ENCODE measurements at places on chromosomes 7 and 10.

DNA sequence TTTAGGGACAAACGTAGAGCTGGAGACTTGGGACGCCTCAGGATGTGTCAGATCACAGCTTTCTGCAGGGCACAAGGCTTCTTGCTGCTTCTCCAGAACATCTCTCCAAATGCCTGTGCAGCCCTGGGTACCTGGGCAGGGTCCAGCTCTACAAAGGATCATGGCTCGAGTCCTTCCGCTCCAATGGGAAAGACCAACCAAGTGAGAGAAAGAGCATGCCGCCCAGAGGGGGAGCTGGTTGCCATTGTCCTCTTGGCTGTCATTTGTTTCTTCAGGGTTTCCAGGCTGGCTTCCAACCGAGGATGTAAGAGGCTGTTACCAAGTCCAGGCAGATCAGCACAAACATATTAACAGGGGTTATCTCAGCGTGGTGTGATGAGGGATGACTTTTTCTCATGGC, 5.6 kb upstream of the LEP start:
- no peak for DNase-seq

DNA sequence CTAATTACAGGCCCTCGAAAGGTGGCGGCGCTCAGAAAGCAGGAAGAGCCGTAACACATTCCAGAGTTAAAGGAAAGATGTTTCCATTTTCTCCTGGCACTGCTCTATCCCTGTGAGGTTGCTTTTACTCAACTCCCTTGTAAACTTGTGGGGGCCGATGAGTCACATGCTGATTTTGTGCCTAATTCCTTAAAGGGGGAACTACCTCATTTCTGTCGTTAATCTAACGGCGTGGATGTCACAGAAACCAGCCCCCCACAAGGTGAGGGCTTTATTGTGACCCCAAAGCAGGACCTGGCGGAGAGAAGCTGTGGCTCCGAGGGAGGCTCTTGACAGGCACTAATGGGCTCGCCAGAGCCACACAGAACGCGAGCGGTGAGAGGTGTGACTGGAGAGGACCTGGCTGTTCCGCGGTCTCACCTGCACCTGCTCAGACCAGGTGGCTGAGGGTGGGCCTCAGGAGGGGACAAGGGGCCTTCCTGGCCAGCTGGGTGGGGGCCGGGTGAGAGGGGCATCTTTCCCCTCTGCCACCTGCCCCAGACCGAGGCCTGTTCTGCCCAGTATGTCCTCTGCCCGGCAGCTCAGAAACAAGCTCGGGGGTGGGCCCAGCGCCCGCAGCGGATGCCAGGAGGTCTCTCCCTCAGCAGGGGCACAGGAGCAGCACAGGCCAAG, 50.9 kb downstream of the CALML3 start:
- DNase-seq, result no peak

DNA sequence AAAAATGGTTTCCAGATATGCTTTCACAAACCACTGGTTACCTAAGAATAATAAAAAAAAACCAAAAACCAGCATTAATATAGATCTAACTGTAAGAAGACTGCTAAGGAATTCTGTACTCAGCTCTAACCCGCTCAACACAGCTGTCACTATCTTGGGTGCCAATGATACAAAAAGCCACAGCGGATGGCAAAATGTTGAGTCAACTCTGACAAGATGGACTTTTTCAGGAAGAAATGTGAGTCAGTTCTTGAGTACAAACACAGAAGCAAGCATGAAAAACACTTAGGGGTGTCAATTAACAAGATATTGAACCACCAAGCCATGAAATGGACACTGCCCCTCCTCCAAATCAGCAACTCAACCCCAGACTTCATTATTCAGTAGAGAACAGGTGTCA, 55.0 kb downstream of the CTTNBP2 start:
- DNase-seq, result no peak

- DNase-seq, result no peak
Measured at GRCh38 chr10:97584060-97584797, at the start of gene HOGA1. HOGA1 (plus strand) TSS chr10:97584389; CDS start chr10:97584704, 315 bp downstream.

- no peak for DNase-seq
Measured at GRCh38 chr10:61986788-61987492, 85.4 kb downstream of the ARID5B start.

GRCh38 chr7:27165089-27165995, at the start of gene HOXA9:
HOXA9 (minus strand) TSS chr7:27165537; CDS start chr7:27165457, 80 bp downstream.
- no peak for DNase-seq

DNA sequence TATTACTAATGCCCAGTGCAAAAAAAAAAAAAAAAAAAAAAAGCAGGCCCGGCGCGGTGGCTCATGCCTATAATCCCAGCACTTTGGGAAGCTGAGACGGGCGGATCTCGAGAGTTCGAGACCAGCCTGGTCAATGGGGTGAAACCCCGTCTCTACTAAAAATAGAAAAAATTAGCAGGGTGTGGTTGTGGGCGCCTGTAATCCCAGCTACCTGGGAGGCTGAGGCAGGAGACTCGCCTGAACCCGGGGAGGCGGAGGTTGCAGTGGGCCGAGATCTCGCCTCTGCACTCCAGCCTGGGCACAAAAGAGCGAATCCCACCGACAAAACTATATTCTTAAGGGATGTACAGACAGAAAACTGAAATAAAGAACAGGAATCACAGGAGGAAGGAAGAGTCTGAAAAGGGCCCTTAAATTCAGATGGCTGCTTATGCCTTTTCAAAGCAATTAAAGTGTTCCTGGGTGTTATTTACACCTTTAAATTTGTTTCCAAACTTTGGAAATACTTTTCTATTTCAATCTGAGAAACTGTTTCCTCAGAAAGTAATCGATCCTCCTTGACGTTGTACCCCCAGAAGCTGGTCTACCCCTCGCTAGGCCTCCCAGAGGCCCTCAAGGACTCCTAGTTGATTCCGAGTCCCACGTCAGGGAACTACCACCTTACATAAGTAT, 2.0 kb upstream of the KMT2E start:
- peak; percentile 8 for DNase-seq

DNA sequence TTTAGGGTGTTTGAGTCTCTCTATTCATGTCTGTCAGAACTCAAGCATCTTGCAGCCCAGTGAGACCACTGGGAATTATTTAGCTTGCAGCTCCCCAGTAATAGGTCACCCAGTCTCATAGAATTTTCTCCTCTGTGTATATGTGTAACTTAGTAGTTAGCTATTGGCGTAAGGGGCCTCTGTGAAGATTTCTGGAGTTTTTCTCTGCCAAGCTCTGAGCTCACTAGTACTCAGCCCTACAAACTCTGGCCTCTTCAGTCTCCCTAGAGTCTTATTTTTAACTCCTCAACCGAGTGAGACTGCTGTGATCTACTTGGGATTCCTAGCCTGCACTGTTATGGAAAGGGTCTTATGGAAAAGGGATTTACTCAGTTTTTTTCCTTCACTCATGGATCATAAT, 90.2 kb downstream of the PPP1R9A start:
- no peak for DNase-seq

- DNase-seq, result no peak
Measured at GRCh38 chr7:155192961-155193640, 104.6 kb upstream of the INSIG1 start.

DNA sequence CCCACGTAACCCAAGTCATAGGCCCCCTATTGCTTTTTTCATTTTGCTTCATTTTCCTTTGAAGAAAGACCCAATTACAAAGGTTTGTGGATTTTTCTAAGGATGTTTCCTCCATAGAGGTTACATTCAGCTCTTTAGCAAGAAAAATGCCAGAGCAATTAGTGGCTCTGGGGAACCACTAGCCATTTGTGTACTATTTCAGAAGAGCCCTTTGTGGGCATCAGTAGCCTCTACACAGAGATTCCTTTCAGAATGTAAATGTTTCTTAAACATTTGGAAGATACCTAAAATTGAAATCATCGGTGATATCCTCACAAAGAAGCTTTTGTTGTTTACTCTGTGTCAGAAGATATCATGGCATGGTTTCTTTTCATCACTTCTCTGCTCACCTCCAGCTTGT, 291.0 kb upstream of the KMT2E start:
- no peak for DNase-seq

DNA sequence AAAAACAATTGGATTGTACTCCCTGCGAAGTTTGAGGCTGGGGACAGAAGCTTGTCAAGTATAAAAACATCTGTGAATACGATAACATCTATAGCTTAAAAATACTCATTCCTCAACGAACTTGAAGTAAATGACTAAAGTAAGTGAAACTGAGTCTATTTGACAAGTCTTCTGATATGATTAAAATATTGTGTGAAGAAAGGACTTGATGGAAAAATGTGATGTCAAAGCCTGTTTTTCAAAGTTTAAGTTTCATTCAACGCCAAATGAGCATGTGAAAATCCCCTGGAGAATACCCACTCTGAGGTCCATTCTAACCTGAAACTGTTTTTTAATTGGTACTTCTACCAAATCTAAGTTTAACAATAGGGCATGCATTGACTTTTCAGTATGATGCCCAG, 122.3 kb upstream of the MDFIC start:
- DNase-seq, result no peak

GRCh38 chr7:73871163-73872011, 10.4 kb downstream of the TMEM270 start:
- DNase-seq, result no peak

DNA sequence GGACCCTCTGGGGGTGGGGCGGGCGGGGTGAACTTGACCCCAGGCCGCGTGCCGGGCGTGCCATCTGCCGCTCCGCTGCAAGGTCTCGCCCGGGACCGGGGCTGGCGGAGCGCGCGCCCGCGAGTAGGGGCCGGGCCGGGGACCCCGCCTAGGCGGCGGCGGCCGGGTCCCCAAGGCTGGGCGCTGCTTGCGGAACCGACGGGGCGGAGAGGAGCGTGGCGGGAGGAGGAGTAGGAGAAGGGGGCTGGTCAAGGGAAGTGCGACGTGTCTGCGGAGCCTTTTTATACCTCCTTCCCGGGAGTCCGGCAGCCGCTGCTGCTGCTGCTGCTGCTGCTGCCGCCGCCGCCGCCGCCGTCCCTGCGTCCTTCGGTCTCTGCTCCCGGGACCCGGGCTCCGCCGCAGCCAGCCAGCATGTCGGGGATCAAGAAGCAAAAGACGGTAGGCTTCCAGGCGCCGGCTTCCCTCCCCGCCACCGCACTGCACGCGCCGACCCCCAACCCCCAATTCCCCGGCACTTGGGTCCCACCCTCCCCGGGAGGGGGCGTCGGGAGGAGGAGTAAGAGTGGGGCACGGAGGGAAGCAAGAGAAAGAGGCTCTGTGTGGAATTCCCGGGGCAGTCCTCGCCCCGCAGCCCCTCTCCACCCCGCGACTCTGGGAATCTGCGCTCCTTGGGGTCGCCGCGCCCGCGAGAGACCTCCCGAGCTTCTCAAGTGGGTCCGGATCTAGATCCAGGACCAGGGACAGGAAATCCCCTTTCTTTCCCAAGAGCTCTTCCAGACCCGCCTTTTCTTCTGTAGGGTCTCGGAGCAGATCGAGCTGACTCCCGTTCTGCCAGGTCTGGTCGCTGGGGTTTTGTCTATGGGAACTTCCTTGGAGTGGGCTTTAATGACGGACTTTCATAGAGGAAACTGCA, at the start of gene PAPSS2:
Gene PAPSS2, plus strand, starts transcription at position 308 of the 913 bp plus-strand sequence. Its CDS starts 104 bp downstream, at position 412.
- no peak for DNase-seq

DNA sequence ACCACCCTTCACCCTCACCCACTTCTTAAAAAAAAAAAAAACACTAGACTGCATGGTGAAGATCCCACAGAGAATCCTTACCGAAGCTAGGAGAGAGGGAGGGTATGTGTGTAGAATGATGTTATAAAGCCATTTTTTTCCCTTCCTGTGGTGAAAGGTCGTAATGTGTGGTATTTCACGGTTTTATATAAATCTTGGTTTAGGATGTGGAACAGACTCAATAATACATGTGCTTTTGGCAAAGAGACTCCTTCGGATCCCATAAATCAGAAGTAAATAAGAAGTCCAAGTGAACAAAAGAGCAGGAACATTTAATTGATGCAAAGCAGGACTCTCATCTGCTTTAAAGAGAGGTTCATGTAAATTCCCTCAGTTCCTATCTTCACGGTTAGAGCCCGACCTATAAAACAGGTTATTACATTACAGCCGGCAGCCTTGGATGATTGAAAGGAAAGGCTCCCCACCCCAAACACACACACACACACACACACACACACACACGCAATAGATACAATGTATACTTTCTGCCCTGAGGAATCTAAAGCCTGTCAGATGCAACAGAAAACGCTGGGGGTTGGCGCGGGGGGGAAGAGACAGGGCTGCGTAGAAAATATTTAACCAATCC, 8.8 kb downstream of the DLX5 start:
- no peak for DNase-seq

DNA sequence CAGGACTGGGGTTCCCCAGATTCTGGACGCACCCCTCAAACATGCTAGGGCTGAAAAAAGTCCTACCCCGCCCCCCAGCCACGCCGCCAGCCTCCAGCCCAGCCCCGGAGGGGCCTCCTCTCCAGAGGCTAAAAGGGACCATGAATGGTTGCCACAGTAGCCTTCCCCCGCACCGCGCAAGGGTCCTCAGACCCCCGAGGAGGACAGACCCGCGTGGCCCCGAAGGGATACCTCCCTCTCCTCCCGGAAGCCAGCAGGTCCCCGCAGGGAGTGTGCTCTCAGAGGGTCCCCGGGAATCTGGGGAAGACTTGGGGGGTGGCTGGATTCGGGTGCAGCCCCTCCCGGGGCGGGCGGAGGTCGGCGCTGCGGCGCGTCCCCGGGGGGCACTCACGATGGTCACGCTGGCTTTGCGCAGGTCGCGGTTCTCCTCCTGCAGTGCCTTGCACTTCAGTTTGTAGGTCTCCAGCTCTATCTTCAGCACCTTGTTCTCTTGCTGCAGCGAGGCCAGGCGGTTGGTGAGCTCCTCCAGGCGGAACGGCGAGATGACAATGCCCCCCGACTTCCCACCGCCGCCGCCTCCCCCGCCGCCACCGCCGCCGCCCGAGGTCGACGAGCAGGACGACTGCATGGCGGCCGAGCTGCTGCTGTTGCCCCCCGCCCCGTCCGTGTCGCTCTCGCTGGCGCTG, 482 bp downstream of the CCDC6 start:
- no peak for DNase-seq

DNA sequence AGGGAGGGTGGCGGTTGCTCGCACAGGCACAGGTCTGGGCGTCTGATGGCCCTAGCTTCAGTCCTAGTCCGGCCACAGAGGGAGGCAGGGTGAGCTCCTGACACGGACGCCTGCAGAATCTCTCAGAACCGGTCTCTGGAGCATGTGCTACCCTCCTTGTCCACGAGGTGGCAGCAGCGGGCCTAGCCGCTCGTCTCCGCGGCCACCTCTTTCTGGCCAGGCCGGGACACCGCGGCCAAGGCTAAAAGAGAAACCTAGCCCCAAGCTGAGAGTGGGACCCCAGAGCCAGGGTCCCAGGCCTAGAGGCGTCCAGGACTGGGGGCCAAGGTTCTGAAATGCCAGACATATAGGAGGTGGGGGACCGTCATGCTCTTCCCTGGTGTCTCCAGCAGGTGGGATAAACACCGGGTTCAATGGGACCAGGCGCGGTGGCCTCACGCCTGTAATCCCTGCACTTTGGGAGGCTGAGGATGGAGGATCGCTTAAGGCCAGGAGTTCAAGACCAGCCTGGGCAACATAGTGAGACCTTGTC, 3.2 kb upstream of the LAT2 start:
- peak; percentile 60 for DNase-seq

All from activated T-helper 1 cell treated with anti-CD3 and anti-CD28 coated beads, Interleukin-2, amount 50 U/mL, for 16 hours (primary cell).